ENCODE measurements at places on chromosomes 3 and 15.
A peak's percentile ranks its signal among the peaks of the same experiment; 100 is the strongest.

DNA sequence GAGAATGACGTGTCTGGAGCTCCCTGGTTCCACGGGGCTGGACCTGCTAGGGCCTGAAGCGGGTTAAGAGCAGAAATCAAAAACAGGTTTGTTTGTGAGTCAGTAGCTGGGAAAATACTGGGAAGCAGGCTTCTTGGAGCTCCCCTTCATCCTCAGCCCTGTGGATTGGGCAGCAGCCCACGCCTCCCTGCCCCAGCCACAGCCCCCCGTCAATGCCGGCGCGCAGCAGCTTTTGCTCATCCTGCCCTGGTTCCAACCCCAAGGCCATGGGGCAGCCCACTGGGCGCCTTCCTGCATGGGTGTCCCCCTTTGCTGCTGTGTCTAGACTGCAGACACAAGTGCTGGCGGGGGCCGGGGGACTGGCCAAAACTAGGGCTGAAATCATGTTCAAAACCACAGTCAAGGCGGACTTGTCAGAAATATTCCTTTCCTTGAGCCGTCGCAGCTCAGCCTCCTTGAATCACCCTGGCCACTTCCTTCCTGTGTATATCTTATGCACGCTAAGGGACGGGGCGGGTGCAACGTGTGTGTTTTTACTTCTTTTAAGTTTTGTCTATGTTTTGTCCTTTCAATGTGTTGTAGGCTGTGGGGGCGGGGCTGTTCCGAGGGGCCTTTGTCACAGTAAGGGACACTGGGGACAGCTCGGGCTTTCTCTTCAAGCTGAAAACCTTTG lies 108.1 kb downstream of the KLF13 start:
- DNase-seq, result peak; percentile 65

DNA sequence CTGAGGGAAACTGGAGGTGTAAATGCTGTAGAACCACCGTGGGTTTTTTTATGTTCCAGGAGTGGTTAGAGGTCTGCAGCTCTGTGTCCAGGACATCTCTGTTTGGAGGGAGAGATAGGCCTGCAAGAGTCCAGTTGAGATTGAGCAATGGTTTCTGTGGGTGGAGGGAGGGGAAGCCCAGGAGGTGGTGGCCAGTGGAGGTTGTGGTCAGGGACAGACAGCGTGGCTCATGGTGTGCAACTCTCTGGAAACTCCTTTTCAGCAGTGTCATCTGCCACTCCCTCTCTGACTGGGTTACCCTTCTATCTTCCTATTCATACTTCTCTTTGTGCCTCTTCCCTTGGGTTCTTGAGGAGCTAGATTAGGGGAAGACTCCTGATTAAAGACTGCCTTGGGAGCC lies 9.6 kb downstream of the XCR1 start:
- DNase-seq, result no peak

GRCh38 chr3:57961177-57961827 lies 46.9 kb upstream of the FLNB start:
- no peak for DNase-seq

DNA sequence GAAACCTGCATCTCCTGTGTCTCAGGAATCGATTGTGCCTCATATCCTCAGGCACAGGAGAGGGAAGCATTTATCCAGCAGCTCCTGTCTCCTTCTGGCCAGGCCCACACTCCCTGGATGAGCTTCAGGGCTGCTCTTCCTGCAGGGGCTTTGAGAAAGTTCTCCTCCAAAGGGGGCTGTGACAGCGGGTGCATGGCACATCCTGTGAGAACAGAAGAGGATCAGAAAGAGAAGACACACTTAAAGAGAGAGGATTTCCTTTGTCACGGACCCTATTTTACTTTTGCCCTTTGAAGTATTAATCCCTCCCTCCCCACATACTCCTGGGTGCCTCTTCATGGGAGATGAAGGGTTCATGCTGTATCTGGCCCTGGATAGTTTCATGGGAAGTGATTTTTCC lies 46.0 kb downstream of the MFSD1 start:
- no peak for DNase-seq

DNA sequence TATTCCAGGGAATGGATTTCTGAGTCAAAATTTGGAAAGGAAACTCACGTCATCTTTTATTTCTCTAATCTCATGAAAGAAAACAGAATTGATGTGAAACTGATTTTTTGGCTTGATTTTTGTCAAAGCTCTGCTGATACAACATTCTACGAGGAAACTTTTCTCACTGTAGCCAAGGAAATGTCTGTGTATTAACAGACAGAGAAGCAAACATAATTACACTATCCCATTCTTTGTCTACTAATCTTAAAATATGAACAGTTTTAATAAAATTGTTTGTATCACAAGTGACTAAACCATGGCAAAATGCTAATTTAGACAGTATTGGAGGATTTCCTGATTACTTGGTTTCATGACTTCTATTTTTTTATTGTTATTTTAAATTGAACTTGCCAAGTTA lies 1437.0 kb downstream of the OTOL1 start:
- DNase-seq, result no peak
